Esophagus squamous epithelium (tissue), 5 donors: ENCODE measurements at places on chromosomes 2 and 18.

DNA sequence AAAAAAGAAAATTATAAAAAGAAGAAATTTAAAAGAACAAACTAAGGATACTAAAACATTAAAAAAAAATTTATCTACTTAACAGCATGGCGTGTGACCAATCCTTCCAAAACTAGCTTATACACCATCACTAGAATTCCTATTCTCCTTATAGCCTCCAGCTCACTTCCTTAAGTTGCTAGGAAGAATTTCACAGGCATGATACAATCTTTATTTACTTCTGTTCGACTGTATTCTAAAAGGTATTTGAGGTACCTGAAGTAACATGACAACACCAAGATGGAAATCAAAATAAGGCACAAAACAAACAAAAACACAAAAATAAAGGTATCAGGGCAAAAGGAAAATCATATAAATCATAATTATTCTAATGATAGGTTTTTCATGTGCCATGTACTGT, 360.7 kb downstream of the FIGN start:
- no peak for DNase-seq

GRCh38 chr2:216126943-216127342, 17.8 kb downstream of the XRCC5 start:
- DNase-seq = no peak

DNA sequence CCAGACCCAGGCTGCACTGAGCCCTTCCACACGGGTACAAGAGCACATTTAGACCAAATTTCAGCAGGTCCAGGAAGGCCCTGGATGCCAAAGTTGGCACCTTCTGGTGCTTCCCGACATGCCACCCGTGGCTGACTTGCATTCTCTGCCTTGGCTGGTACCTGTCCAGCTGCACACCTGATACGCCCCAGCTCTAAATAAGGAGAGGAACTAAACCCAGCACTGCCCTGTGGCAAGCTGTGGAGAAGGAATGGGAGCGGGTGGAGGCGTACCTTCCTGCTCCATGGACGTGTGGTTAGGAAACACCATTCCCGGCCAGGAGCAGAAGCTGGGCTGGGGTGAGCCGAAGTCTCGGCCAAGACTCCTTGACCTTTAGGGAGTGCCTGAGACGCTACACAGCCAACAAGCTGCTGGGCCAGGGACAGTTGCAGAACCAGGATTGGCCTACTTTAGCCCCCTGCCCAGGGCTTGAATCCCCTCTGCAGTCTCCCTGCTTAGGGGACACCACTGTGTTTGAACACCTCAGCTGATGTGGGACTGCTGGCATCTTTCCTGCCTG, 86.5 kb upstream of the TAF1B start:
- no peak for DNase-seq

DNA sequence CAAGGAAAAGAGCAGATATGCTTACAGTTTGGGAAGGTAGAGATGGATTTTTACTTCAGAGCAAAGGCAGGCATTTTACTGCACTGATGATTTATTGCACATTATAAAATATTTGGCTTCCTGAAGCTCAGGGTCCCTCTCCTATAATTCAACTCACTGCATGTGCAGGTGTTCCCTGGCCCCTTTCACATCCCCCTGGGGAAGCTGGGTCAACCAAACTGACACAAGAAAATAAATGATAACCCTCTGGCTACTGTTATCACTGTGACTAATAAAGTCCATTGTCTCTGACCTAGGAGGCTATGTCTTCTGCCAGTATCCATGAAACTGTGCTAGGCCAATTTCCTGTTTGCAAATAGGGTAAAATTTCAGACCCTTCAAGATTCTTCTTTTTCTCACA, 163.1 kb downstream of the ARL6IP6 start:
- no peak for DNase-seq

- no peak for DNase-seq
Measured at GRCh38 chr2:101124643-101125366, 26.4 kb downstream of the TBC1D8 start.

DNA sequence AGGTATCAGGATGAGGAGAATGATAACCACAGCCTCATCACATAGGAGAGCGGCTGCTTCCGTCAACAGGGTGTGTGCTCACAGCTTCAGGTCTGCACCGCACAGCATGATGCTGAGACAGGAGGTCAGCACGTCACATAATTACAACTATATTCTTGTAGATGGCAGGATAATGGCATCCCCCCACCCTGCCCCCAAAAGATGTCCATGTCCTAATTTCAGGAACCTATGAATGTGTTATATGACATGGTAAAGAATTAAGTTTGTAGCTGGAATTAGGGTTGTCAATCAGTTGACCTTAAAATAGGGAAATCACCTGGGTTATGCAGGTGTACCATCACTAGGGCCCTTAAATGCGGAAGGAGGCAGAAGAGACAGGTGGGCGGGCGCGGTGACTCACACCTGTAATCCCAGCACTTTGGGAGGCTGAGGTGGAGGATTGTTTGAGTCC, 73.9 kb downstream of the ARL4C start:
- DNase-seq = no peak

DNA sequence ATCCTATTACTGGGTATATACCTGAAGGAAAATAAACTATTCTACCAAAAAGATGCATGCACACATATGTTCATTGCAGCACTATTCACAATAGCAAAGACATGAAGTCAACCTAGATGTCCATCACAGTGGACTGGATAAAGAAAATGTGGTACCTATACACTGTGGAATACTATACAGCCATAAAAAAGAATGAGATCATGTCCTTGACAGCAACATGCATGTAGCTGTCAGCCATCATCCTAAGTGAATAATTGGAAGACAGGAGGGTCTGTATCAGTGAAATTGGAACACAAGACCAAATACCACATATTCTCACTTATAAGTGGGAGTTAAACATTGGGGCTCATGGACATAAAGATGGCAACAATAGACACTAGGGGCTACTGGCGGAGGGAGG, 27.7 kb upstream of the TWIST2 start:
- DNase-seq = no peak

- DNase-seq = no peak
Measured at GRCh38 chr2:207833251-207833751, 63.6 kb upstream of the FZD5 start.

GRCh38 chr2:69099541-69099940, 86.6 kb downstream of the ANTXR1 start:
- no peak for DNase-seq

DNA sequence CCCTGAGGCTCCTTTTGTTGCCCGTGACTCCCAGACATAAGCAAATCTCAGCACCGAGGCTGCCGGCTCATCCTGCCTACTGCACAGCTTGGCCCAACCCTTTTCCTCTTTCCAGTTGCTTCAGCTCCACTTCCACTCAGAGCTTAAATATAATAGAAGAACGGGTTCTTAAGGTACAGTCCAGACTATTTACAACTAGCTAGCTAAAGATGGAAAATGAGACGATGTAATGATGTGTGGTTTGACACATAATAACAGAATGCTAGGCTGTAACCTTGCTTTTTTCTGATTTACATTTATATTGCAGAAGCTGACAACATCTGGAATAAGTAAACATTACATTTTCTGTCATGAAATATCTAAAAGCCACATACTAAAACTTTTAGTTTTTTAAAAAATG, 26.9 kb upstream of the ATP9B start:
- no peak for DNase-seq

DNA sequence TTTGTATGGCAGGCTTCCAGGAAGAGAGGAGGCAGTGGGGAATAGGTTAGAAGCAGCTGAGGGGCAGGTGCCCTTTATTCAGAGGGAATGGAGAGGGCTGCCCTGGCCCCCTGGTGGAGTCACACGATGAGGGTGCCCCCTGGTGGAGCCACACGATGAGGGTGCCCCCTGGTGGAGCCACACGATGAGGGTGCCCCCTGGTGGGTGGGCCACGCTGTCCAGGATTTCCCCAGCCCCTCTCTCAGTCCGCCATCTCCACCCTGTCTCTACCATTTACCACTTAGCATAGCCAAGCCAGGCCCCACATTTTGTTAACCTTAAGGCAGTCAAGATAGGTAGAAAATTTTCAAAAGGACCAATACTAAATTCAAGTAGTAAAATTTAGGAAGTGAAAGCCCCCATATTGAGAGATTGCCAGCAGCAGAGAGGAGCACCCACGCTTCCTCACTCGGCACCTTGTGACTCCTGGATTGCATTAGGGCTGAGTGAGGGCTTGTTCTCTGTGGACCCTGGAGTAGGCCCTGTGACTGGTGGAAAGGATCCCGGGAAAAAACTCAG, 10.4 kb upstream of the FAM228A start:
- no peak for DNase-seq

- DNase-seq = peak; percentile 8
Measured at GRCh38 chr2:173210270-173211196, 134.9 kb downstream of the MAP3K20 start.
